NCI-H1417 (cell line): ENCODE measurements at places on chromosomes 1 and 21.

- peak; percentile 5 for DNase-seq
These were observed 33.8 kb upstream of the RPL11 start for GRCh38 chr1:23657659-23658275.

GRCh38 chr1:52636721-52637695 lies 4.0 kb downstream of the SHISAL2A start:
- DNase-seq: no peak

DNA sequence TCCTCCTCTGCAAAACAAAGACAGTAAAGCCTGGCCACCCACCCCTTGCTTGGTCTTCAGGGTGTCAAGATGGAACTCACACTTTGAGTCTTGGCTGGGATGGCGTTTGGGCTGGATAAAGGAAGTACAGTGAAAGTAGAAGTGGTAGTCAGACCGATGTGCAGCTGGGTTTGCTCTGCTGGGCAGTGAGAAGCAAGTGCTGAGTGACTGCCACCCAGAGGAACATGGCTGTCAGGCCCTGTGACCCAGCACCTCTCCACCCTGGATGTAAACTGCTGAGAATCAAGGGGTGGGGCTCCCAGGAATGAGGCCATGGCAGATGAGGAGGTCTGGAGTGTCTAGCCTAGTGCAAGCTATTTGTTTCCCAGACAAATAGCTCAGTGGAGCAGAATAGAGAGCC lies 51.2 kb downstream of the POFUT2 start:
- DNase-seq: no peak

GRCh38 chr1:23913212-23913880 lies at the start of gene CNR2:
Gene CNR2, minus strand, starts transcription at chr1:23913362. Its CDS starts 37,745 bp downstream, at chr1:23875617.
- DNase-seq: no peak

GRCh38 chr1:160097911-160098851 lies at the start of gene IGSF8:
Gene IGSF8, minus strand, starts transcription at chr1:160098619. Its CDS starts 147 bp downstream, at chr1:160098472.
- DNase-seq: peak; percentile 99

GRCh38 chr1:206685334-206685768 lies 646 bp downstream of the MAPKAPK2 start:
- DNase-seq: peak; percentile 39

DNA sequence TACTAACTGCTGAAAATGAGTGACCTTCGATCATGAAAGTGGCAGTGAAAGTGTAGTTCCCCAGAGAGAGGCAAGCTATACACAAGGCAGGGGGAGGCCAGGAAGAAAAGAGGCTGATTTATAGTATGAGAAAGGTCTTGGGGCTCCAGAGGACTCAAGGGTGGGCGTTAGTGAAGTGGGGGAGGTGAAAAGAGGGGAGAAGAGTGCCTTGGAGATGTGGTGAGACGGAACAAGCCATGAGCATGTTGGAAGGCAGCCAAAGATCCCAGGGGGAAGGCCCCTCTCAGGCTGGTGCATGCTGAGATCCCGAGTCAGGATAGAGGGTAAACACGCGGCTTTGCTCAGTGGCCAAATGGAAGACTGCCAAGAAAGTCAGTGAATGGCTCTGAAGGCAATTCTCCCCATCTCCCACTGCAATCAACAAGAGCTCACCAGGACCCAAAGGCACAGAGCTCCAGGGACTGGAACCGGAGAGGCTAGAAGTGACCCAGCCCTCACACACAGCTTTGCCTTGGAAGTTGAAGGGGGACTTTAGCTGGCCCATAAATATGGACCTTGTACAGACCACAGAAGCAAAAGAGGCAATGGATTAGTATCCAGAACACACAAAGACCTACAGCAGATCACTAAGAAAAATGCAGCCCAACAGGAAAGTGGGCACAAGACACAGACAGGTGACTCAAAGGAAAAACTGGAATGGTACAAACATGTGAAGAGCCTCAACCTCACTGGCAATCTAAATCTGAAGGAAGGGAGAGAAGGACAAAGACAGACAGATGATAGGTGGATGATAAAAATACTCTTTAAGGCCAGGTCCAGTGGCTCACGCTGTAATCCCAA lies 49.6 kb downstream of the HSF2BP start:
- DNase-seq: peak; percentile 80

DNA sequence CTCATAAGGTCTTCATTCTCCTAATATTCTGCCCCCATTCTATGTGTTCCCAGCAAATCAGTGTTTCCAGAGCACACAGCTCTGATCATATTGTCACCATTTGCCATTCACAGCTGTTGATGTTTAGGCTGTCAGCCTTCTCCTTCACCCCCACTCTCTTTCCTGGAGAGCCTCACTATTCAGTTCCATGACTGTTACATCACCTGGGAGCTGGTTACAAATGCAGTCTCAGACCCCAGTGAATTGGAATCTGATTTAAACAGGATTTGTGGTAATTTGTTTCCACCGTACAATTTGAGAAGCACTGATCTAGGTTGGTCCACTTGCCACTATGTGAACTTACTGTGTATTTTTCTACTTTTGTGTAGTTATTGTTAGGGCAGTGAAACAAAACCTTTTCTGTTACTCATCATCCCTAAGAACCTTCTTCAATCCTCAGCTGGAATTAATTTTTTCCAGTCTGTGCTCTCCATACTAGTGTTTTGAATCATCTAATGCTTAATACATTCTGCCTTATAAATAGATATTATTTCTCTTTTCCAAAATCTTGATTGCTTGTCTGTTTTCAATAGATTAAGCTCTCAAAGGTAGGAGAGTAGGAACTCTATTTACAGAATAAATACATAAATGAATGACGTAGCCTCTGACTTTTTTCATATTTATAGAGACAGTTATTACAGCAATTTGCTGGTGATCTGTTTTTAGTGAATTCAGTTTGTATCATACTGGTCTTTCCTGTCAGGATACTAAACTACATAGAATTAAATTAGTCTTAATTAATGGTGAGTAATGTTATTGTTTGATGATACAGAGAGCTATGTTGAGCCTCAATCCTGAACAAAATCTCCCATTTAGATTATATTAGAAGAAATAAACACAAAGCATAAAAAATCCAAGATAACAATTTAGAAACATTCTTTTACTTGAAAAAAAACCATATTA lies 8.1 kb downstream of the SNX7 start:
- no peak for DNase-seq

DNA sequence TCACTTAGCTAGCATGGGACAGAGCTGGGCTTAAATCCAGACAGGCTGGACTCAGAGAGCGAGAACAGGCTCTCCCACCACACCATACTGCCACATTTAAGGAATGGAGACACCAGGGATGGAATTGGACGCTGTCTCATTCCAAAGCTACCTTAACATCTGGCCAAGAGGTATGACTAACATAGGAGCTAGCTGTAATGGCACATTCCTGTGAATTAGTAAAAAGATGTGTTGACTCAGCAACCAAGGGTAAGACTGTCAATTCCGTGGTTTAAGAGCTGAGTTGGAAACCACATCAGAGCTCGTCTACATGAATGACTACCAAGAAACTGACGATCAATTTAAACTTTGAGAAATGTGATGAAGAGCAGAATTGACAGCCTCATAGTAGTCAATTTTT lies 8.3 kb upstream of the TNFRSF9 start:
- no peak for DNase-seq

- DNase-seq: no peak
These were observed 64.0 kb downstream of the CD46 start for GRCh38 chr1:207815913-207816291.

DNA sequence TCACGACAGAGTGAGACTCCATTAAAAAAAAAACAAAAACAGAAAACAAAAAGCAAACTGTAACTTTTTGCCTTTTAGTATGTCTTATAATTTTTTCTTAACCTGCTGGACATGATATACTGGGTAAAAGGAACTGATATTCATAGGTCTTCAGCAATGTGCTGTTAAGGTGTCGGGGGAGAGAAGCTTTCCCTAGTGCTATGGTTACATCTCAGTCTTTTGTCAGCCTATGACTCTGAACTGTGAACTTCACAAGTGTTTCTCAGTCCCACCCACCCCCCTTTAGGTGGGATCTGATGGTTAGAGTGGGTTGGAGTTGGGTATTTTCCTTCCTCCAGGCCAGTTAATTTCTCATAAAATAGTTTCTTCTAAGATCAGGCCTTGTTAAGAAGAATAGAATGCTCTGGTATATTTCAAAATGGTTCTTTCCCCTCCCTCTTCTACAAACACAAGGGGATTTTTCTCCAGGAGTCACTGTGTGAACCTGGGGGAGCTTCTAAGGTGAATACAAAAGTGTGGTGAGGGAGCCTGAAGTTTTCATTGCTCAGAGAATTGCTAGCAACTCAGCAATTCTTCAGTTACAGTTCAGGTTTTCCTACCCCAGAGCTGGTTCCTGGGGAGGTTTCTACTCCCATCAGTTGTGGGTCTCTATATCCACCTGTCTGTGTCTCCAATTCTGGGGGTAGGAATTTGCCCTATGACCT lies 16.1 kb upstream of the EDARADD start:
- no peak for DNase-seq

- no peak for DNase-seq
These were observed 47.4 kb downstream of the ALG6 start for GRCh38 chr1:63414691-63415365.

DNA sequence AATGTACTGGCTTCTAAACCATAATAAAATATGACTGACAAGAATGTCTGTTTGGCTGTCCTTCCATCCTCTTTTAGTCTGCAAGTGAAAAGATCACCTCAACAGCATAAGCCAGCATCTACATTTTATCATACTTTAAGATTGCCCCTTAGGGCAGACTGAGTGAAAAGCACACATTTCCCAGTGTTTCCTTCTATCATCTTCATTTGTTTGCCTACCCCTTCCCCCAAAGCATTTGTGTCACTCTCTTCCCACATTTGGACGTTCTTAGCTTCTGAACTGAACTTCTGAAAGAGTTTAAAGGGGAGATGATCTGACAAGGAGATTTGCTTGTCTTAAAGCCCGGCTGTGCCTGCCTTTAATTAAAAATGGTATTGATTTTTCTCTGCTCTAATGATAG lies 322.2 kb downstream of the SPATA17 start:
- DNase-seq: no peak

- no peak for DNase-seq
These were observed 199.0 kb upstream of the DPYD start for GRCh38 chr1:98119796-98120195.

GRCh38 chr1:41783189-41783639 lies 135.5 kb downstream of the HIVEP3 start:
- peak; percentile 69 for DNase-seq

- DNase-seq: no peak
These were observed 21.2 kb downstream of the IQGAP3 start for GRCh38 chr1:156551066-156551643.

DNA sequence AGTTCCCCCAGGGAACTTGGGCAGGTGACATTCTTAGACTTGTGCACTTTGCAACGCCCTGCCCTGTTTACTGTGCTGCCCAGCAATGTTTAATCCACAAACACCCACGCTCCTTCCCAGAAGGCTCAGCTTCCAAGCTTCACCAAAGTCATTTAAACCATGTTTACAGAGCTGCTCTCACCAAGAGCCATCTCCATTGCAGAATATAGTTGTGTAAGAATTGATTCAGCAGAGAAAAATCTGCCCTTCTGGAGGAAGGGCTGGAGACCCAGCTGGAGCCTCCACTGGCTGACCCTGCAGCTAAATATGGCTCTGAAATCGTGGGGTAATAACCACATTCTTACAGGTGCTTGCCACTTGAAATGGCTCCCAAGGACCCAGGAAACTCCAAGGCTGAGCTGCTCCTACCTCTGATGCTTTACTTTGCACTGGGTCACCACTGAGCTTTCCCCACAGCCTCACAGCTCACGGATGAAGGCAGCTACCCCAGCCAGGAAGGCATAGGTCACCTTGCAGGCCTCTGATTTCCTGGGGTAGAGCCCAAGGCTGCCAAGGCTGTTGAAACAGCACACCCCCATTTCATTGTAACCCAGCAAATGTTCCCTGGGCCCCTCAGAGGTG lies 8.7 kb downstream of the CAPN2 start:
- DNase-seq: no peak

DNA sequence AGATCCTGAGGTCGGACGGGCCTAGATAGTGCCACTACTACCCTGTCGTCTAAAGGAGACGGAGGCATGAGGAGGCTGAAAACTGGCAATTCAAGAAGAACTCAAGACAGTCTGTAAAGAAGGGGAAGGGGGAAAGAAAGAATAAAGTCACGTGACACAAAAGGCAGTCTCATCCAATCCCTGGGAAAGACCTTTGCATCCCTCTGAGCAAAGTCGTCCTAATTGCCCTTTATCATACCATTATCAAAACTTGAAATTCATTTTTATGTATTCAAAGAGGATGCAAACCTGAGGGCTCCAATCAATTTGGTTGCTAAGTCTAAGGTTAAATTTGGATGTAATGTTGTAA lies 2.2 kb downstream of the DUSP10 start:
- no peak for DNase-seq

DNA sequence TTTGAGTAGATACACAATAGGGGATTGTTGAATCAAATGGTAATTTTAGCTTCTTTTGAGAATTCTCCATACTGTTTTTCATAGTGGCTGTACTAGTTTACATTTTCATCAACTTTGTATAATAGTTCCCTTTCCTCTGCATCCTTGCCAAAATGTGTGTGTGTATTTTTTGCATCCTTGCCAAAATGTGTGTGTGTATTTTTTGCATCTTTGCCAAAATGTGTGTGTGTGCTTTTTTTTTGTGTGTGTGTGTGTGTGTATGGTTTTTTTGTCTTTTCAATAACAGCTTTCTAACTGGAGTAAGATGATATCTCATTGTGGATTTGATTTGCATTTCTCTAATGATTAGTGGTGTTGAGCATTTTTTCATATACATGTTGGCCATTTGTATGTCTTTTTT lies 105.4 kb downstream of the ATP6V1G3 start:
- no peak for DNase-seq

GRCh38 chr1:175808573-175808972 lies 65.2 kb upstream of the TNR start:
- DNase-seq: no peak
